ENCODE measurements at places on chromosomes 5 and 9.

DNA sequence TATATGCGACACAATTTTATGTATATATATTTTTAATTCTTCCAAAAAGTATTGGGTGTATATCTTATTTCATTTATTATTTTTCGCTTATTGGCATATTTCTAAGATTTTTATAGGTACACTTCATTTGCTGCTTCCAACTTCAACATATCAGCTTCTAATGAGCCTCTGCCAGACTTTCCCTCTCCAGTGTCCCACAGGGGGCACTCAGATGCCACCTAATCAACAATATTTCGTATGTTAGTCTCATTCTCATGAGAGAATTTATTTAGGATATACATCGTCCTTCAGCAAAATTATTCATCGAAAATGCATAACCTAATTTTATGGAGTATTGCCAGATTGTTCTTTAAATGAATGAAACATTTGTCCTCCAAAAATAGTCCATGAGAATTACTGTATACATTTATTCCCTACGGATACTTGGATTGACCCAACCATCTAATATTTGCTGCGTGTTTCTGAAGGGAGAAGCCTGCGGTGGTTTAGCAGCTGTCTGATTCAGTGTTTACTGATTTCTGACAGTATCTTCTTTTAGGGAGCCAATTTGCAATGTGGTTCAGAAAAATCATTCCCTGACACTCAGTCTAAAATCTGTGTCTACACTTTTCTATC, 100.6 kb upstream of the SELENOP start:
- no peak for DNase-seq

GRCh38 chr9:127177231-127177630, 54.8 kb upstream of the ANGPTL2 start:
- no peak for DNase-seq

DNA sequence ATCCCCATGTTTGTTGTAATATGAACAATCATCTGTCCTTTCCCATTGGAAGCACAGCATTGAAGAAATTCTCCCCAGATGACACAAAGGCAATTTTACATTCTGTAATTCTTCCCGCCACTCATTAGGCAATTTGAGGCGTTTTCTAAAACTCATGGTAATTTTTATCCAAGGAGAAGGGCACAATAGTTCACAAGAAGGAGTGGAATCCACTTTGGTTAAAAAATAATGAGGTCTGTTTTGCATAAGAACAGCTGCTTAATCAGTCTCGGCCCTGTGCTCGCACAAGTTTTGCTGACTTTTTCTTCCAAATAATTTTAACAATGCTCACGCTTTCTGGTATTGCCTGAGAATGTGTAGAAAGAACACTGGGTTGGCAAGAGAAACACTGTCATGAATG, 94.0 kb downstream of the CAVIN4 start:
- DNase-seq = no peak

DNA sequence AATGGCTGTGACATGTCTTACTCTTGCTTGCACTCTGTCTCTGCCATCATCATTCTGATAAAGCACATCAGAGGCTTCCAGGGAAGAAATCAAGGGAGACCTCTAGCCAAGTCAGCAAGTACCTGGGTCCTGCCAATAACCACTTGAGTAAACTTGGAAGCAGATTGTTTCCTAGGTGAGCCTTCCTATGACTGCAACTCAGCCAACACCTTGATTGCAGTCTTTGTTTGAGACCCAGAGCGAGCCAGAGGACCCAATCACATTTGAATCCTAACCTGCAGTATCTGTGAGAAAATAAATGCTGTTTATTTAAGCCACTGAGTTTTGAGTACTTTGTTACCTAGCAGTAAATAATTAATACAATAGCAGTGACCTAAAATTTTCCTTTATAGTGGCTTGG, 356.8 kb upstream of the CHD1 start:
- no peak for DNase-seq

- no peak for DNase-seq
These were observed 163.0 kb upstream of the CCDC152 start for GRCh38 chr5:42593591-42593990.

DNA sequence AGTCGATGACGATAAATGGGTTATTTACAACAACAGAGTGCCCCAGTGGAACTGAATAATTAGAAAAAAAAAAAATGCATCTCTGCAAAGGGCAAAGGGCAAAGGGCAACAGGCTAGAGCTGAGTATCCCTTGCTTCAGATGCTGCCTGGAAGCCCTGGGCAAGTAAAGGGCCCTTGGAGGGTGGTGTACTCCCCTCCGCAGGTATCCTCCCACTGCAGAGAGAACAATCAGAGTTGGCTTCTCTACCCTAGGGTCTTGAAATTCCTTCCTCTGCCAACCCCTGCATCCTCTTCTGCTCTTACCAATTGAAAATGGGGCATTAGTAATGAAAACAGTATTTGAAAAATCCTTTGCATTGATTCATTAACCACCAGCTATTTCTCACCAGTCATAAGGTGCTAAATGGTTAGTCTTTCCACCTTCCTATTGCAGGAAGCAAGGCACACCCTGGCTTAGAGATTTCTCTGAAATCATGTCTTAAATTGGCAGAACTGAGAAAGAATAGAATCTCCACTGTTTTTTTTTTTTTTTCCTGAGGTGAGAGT, 122.6 kb downstream of the SEMA6A start:
- DNase-seq = no peak

- DNase-seq = no peak
These were observed 6.8 kb upstream of the DENND4C start for GRCh38 chr9:19223724-19224123.

DNA sequence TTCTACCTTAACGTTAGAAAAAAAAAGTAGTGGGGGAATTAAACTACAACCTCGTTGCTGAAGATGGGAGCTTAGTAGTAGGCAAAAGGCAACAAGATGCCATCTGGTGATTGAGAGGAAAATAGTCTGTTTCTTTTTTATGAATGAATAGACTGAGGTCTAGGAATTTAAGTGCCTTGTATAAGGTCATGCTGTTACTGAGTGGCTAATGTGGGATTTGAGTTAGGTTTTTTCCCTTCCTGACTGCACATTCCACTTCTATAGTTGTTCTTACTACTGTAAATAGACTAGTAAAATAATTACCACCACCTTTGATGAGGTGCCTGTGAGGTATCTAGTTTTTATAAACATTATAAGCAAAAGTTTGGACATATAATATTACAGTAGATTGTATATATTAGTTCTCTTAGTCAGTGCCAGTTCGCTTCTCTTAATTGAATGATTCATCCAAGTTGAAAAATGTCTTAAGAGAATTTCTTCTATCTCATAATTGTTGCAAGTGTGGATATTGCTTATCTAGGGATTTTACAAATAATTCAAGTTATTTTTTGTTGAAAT, 19.1 kb downstream of the FSD1L start:
- no peak for DNase-seq

DNA sequence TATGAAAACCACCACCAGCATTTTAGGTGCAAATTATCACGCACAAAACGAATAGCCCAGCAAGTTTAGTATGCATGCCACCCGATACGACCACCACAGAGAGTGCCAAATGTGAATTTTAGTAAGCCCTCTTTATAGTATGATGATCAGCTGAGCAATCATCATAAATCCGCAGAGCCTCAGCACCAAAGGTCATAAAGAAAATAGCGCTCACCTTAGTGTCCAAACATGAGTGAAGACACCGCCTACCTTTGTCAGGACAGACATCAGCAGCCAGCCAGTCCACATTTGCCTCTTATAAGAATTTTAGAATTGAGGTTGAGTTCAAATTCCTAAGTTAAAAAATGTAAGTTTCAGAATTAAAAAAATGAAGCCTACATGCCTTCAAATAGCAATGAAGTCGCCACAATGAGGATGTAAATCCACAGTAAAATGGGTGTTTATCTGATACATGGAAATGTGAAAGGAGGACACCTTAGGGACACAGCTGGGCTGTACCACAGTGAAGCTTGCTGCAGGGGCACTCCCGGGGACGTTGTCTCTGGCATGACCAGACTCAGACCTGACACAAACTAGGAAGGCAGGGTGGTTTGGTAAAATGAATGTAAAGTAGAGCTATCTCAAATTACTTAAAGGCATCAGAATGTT, 149.0 kb downstream of the AUH start:
- no peak for DNase-seq

GRCh38 chr5:14153071-14153864, 10.1 kb downstream of the TRIO start:
- no peak for DNase-seq

DNA sequence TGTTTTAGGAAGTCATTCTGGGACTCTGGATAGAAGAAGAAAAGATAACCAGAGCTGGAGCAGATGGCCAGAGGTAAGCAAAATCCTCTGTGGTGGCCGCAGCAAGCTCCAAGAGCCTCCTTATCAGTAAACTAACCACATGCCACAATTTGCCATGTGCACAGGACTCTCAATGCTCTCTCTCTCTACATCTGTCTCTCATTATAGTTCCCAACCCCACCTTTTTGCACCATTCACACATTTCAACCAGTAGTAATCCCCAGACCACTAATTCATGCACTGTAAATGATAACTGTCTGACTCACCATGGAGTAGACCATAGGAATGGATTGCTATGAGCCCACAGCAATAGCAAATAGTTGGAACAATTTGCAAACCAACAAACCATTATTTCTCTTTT, 526.1 kb downstream of the TLR4 start:
- DNase-seq = no peak

GRCh38 chr5:180860887-180861822, at the start of gene ZFP62:
Gene ZFP62 (minus strand): TSS chr5:180861276. CDS start chr5:180861219, 57 bp downstream.
- peak; percentile 48 for DNase-seq

- DNase-seq = no peak
These were observed 321.3 kb downstream of the EPB41L4A start for GRCh38 chr5:112097768-112098167.

- no peak for DNase-seq
These were observed at the start of gene TOR4A for GRCh38 chr9:137277329-137278041. Gene TOR4A (plus strand): TSS chr9:137277726. CDS start chr9:137278690, 964 bp downstream.

GRCh38 chr5:134171972-134172371, 4.8 kb downstream of the SKP1 start:
- no peak for DNase-seq

GRCh38 chr9:37929441-37929895, 25.5 kb upstream of the SLC25A51 start:
- no peak for DNase-seq

DNA sequence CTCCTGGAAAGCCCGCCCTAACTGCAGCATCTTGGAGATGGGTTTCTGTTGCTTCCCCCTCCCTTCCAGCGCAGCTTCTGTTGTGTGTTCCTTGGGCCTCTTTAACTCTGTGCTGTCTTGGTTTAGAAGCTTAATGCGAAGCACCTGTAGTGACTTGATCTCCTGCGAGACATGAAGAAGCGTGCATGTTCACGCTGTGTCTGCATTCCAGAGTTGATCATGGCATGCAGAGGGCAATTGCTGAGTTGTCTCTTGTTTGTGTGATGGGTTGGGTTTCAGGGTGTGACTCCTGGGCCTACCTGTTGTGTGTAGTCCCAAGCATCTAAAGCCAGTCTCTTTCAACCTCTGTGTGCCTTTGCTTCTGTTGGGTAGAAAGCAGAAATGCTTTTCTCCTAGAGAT, 155.6 kb downstream of the SMARCA2 start:
- no peak for DNase-seq

DNA sequence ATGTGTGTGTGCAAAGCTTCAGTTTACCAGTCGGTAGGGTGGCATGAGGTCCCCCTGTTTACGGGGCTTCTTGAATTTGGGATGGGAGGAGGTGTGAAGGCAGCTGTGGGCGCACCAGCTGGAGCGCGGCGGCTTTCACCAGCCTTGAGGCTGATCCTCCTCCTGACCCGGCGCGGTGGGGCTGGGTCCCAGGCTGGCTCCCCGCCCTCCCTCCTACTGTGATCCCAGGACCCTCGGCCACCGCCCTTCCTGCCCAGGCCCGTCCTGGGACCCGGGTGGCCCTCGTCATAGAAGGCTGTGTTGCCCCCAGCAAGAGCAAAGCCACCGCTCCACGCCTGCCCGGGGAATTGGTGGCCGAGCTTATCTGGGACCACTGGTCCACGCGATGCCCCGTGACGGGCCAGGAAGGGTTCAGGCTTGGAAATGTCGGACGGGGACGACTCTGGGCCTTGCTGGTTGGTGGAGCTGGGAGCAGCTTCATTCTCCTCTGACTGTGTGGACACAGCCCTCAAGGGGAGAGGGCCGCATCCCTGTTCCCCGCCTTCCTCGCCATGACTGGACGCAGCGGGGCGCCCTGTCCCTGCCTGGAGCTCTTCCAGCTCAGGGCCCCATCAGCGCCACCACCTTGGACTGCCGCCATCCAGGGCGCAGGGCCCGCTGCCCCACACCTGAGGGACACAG, 271.1 kb upstream of the IRX1 start:
- no peak for DNase-seq

DNA sequence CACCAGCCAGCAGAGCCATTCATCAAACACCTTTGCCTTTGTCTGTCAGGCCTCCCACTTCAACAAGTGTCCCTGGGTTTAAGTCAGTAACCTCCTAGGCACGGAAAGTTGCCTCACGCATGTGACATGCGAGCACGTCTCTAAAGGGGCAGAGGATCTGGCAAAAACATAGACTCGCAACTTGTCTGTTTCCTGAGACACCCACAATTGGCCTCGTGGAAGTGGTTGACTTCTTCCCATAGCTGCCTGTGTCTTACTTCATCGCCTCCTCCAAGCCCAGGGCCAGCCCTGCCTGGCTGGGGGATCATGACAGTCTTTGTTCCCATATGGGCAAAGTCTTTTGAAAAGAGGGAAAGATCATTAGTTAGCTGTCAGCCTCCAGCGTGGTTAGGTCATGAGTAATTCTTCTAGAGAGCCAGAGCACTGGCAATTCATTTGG, 35.5 kb upstream of the GLRX start:
- no peak for DNase-seq

DNA sequence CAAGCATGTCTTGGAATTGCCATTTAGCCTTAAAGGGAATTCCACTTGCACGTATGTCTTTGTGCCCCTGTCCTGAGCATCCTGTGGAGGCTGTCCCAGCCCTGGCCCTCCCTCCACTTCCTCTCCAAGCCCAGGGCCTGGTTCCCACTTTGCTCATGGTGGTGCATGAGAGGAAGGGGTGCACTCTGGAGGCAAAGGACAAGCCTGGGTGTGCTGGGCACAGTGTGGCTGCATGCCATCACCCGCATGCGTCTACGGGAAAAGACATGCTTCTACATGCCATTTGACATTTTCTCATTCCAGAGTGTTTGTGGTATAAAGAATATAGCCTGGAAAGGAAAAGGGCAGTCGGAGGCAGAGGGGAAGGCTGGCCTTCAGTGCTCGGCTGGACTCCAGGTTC, 7.2 kb upstream of the IRX2 start:
- no peak for DNase-seq

GRCh38 chr5:15794052-15794985, 294.3 kb downstream of the FBXL7 start:
- DNase-seq = no peak

GRCh38 chr9:106482733-106483132, 380.2 kb upstream of the ZNF462 start:
- DNase-seq = no peak

- DNase-seq = no peak
These were observed 42.7 kb downstream of the UBE2QL1 start for GRCh38 chr5:6491196-6491918.

- no peak for DNase-seq
These were observed 46.7 kb upstream of the DMRT3 start for GRCh38 chr9:929719-930118.
